ENCODE measurements at places on chromosomes 7 and 10.

GRCh38 chr7:142405122-142405765 is 147.4 kb upstream of the PRSS58 start:
- no peak for DNase-seq

GRCh38 chr10:97109547-97109946 is 76.2 kb downstream of the SLIT1 start:
- DNase-seq, result no peak

DNA sequence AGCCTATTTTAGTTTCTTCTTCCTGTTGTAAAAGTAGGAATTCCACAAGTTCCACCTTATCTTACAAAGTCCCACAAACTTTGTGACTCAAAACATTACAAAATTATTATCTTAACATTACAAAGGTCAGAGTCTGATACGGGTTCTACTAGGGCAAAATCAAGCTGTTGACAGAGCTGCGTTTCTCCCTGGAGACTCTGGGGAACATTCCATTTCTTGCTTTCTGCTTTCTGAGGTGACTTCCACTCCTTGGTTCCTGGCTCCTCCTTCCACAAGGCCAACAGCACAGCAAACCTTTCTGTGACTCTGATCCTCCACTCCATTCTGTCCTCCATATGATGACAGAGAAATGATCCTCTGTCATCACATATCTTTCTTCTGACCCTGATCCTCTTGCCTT is 10.6 kb downstream of the OR2F1 start:
- DNase-seq, result no peak

DNA sequence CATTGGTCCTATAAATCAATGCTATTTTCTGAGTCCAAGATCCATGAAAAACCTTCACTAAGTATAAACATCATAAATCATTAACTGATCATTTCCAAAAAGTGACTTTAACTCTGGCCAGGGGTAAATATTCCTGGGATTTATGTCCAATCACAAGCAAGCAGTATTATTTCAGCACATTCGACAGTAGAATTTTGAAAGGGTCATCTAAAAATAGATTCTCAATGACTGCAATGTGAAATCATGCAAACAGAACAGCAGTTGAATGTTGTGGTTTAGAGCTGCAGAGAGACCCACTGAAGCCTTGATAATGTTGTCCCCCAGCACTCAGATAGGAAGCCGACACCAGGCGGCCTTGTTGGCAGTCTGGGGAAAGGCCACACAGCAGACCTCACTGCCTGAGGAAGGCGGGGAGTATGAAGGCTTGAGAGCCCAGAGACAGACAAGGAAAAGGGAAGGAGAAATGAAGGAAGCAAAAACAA is 38.1 kb downstream of the FAM107B start:
- DNase-seq, result no peak

DNA sequence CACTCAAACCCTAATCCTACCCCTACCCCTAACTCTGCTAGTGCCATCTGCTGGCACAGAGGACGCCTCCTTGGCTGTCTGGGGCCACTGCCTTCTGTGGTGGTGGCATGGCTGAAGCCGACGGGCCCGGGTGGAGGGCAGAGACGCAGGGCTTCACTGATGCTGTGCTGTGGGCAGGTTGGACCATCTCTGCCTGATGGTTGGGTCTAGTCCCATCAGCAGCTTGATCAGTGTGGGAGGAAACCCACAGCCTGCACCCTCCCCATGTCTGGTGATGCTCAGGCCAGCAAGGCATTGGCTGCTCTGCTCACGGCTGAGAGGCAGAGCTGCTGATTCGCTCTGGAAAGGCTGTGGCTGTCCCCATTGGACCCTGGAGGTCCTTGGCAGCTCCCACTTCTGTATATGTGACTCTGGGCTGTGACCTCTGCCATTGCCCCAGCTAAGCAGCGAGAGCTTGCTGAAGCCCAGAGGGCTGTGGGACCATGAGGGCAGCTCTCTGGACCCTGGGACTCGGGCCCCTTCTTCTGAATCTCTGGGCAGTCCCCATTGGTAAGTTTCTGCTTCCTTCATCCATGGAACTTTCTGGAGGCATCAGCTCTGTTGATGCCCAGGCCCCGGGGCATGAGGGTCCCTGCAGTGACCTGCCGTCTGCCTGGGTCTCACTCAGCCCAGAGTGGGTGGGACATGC is at the start of gene SCART1:
Gene SCART1 (plus strand): TSS at position 430 of the 688 bp plus-strand sequence. CDS start 53 bp downstream, at position 483.
- DNase-seq, result peak; percentile 47

- DNase-seq, result no peak
These were observed 81.6 kb downstream of the RSU1 start for GRCh38 chr10:16735671-16736070.

GRCh38 chr10:60358282-60358681 is 31.4 kb downstream of the ANK3 start:
- no peak for DNase-seq

DNA sequence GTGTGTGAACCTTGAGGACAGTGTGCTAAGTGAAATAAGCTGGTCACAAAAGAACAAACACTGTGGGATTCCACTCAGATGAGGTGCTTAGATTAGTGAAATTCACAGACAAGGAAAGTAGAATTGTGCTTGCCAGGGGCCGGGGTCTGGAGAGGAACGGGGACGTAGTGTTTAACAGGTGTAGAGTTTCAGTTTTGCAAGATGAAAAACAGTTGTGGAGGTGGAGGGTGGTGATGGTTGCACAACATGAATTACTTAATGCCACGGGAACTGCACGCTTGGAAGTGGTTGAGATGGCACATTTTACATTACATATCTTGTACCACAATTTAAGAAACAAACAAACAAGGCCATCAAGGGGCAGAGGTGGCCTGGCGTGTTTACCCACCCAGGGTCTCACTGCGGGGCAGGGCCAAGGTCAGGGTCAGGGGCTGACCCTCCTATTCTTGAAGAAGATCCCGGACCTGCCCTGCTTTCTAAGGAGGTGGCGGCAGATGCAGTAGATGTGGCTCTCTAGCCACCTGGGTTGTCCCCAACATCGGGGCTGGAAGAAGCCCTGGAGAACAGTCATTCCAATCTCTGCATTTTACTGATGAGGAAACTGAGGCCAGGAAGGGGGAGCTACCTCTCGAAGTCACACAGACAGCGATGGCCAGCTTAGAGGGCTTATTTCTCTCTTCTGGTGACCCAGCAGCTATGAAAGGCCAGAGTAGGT is 91.5 kb upstream of the LRRC4 start:
- no peak for DNase-seq

DNA sequence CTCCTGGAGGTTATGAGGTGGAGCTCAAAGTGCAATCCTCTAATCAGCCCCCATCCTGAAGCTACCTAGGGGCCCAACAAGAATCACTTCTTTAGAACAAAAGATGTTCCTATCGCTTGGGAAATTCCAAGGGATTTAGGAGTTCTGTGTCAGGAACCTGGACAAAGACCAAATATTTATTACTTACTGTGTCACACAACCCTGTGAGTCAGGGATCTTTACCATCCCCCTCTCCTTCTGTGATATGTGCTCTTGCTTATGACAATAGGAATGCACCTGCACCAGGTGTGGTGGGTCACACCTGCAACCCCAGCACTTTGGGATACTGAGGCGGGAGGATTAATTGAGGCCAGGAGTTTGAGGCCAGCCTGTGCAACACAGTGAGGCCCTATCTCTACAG is 485.8 kb downstream of the PLXDC2 start:
- no peak for DNase-seq

GRCh38 chr7:87427288-87427687 is 48.2 kb downstream of the ABCB4 start:
- DNase-seq, result no peak

- no peak for DNase-seq
These were observed 7.9 kb upstream of the MYL10 start for GRCh38 chr7:101636822-101637623.
